ENCODE measurements at places on chromosomes 12 and 14.

DNA sequence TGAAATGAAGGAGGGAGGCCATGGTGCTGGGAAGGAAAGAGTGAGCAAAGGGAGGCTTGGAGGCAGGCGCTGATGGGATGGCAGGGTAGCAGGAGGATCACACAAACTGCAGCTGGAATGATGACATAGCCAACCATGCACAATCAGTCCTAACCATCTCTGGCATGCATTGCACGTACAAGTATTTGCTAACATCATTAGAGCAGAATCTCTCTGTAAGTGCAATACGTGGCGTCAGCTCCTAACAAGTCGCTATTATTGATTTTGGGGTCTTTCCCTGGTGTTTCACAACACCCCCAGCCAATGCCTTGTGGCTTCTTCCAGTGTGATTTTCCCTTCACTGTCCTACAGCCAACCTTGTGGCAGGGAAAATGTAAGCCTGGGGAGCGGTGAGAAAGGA is 18.5 kb downstream of the BDKRB1 start:
- DNase-seq: no peak

DNA sequence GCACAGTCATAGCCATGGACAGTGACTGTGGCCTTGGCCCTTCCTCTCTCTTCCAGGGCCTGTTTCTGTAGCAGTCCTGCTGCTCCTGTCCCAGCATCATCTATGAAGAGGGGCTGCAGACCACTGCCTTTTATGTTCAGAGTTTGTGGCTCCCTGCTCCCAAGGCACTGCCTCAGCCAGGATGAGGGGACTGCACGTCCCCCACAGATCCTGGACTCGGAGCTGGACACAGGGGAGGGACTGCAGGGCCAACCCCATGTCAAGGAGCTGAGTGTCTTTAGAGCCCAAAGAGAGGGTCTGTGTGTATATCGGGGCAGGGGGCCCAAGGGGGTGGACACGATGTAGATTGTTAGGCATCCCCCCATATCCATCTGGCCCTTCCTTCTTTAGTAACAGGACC is 60.6 kb upstream of the DIO3 start:
- no peak for DNase-seq

GRCh38 chr12:11870041-11870451 is 200.7 kb upstream of the BCL2L14 start:
- no peak for DNase-seq

DNA sequence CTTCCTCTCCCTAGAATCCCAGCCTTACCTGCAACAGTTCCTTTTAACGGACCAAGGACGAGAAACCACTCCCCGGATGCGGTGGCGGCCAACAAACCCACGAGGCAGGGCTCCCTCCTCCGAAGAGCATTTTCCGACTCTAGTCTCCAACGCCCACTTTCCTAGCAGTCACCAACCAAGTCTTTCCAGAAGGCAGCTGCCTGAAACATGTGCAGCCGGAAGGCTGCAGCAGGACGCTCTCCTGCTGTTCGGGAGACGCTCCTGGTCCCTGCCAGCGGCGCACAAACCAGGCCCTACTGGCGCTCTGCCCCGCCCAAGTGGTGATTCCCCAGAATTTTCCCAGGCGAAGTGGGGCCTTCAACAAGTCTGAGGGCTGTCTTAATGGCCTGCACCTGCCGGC is 21.1 kb upstream of the ADAM20 start:
- no peak for DNase-seq

DNA sequence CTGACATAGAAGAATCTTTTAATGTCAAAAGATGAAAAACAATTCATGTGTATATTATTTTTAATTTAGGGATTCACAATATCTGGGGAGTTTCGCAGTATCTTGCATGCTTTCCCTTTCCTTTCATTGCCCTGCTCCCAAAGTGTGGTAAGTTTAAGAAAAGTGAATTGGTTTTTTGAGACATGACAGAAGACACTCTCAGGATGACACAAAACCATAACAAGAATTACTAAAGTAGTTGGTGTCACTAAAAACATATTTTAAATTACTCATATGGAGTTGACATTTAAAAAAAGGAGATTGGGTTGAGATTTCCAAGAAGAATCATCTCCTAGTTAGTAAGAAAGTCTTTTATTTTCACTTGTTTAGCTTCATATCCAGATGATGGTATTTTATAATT is 5.1 kb upstream of the PCNX1 start:
- no peak for DNase-seq

- DNase-seq: no peak
Observed at GRCh38 chr14:50363714-50364111, 33.0 kb downstream of the CDKL1 start.

DNA sequence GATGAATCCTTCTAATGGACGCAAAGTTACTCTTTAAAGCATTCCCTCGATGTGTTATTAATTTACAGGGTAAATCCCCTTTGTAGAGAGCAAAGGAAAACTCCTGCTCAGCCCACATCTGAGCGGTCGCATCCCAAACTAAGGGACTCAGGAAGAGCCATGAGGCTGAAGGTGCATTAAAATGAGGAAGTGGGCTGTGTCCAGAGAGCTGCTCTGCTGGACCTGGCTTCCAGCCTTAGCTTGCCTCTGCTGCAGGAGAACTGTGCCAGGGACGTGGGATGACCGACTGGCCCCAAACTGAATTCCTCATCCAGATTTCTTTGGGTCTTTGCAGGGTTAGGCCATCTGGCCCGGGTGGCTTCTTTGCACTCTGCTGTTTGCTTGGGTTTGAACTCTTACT is 88.3 kb downstream of the FBXW8 start:
- no peak for DNase-seq

DNA sequence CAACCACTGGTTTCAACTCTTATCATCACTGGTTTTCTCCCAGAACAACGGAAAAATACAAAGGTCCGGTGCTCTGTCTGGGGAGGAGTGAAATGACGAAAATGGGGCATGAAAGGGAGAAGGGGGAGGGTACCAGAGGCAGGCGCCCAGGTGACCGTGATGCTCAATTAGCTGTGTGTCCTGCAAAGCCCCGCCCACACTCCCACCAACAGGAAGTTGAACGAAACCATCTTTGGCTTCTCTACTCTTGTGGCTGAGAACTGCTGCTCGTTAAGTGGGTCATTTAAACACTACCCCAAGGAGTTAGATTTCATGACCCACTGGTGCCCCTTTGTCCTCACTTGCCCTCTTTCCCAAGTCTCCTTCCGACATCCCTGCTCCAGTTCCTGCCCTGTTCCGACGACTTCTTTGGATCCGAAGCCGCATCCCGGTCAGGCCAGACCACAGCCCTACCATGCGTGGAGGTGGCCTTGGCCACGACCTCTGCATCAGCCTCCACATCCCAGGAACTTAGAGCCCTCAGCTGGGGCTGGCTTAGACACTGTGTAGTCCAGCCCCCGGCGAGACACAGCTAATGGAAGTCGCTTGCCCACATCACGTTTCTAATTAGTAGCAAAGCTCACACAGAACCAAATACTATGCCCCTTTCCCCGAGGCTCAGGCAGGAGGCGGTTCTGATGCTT is 11.4 kb upstream of the LRTM2 start:
- DNase-seq: no peak

DNA sequence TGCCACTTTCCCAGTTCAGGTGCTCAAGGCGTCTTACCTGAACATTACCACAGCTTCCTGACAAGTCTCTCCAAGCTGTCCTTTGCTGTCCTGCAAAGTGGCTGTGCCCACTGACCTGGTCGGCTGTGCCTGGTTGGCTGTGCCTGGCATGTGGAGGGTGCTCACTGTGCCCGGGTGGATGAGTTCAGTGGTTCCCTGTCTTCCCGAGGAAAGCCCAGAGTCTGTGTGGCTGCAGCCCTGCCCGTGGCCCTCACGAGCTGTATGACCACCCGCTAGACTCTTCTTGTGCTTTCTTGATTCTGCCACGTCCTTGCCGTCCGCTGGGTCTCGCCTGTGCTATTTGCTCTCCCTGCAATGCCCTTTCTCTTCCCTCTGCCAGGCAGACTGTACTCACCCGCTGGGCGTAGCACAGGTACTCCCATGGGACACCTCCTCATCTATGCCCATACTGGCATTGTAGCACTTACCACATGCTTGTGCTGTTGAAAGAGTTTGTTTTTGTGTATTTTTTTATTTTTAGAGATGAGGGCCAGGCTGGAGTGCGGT is 95.9 kb downstream of the TSPAN9 start:
- no peak for DNase-seq

DNA sequence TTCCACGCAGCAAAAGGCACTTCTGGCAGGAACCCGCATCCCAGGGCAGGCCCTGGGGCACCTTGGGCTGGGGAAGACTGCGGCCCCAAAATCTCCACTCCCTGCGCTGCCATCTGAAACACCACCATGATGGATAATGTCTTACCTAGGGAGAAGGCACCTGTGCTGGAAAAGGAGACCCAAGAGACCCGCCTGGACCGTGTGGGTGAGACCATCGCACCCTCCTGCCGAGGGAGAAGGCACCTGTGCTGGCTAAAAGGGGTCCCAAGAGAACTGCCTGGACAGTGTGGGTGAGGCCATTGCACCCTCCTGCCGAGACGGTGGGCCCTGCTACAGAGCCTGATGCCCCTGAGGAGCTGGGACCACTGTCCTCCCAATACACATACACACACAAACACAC is 24.8 kb upstream of the INF2 start:
- no peak for DNase-seq

GRCh38 chr12:119803381-119803791 is 73.7 kb downstream of the CIT start:
- DNase-seq: no peak

All from NCI-H446 (cell line).